ENCODE measurements at places on chromosomes 4 and X. TPM values are rescaled to one million over a fixed set of nuclear protein-coding genes. Genes with fewer than 3 reads are reported as not detected.

DNA sequence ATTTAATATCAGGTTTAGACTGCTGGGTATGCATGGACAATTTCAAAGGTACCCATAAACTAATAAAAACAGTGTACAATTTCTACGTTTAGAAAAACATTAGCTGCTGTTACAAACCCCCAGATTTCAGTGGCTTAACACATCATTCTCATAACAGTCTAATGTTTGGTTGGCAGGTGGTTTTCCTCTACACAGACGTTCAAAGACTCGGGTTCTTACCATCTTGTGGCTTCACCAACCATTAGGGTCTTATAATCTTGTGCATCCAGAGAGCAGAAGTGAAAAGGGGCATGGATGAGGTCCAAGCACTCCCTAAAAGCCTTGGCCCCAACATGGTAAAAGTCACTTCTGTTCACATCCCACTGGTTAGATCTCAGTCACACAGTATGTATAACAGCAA lies 71.6 kb downstream of the SH3RF1 start:
- no peak for DNase-seq

GRCh38 chr4:151455212-151455611 lies 46.2 kb downstream of the FHIP1A start:
- DNase-seq, result no peak

GRCh38 chr4:84507941-84508340 lies 8.8 kb upstream of the NKX6-1 start:
- DNase-seq, result no peak

- DNase-seq, result no peak
Observed at GRCh38 chr4:109912706-109913595, at the start of gene EGF. EGF (plus strand) TSS chr4:109912883; CDS start chr4:109913336, 453 bp downstream.

- no peak for DNase-seq
Observed at GRCh38 chrX:40172401-40173142, 74.8 kb upstream of the BCOR start.

DNA sequence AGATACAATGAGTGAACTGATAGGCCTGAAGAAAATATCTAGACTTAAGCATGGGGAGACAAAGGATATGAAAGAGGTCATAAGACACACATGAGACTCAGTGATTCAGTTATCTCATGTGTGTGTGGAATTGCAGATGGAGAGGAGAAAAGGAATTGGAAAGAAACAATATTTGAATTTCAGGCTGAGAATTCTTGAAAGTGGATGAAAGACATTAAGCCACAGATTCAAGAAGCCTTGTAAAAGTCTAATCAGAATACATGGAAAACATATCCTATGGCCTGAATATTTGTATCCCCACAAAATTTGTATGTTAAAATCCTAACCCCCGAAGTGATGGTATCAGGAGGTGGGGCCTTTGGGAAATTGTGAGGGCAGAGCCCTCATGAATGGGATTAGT lies 28.3 kb downstream of the NSUN7 start:
- no peak for DNase-seq

- no peak for DNase-seq
Observed at GRCh38 chrX:40853004-40853815, 117.9 kb upstream of the MED14 start.

DNA sequence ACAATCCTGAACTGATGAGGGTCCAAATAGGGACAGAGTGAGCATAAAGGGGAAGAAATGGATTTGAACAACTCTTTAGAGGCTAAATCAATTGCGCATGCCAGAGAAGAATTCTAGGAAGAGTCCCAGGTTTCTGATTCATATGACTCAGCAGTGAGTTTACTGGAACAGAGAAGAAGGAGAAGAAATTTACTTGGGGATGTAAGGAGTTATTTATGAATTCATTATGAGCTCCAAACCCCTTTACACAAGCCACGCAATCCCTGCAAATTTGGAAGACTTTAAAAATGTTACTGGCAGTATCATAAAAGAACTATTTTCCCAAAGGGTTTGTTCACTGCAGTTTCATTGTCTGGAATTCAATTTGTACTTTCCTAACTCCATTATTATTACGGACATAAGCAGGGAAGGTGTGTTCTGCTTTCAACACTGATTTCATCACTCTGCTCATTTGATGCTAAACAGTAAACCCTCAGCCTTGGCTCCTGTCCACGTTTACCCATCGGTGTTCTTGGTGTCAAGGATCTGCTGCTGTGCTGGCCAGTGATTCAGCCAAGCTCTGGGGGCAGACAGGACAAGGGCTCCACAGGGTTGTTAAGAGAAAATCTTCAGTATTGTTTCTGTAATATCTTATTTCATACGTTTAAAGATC lies 273.7 kb downstream of the HNRNPD start:
- DNase-seq, result no peak

- DNase-seq, result no peak
Observed at GRCh38 chr4:12118651-12119213, 690.0 kb upstream of the HS3ST1 start.

GRCh38 chr4:5051278-5052203 lies at the start of gene STK32B:
STK32B (plus strand) TSS chr4:5051480.
- no peak for DNase-seq

The RNF4 gene
- total RNA-seq, result 94.0 TPM

The NSG1 gene
- 75.1 TPM for total RNA-seq

The GYPB gene
- total RNA-seq, result not detected

The S100P gene
- 2.0 TPM for total RNA-seq

The TEX13C gene
- not detected for total RNA-seq

All from CD4-positive, alpha-beta memory T cell (primary cell).